NCI-H1105 treated with DMSO at 0.1 percent for 48 hours (cell line): ENCODE measurements at places on chromosomes 11 and 22.
A peak's percentile ranks its signal among the peaks of the same experiment; 100 is the strongest.

DNA sequence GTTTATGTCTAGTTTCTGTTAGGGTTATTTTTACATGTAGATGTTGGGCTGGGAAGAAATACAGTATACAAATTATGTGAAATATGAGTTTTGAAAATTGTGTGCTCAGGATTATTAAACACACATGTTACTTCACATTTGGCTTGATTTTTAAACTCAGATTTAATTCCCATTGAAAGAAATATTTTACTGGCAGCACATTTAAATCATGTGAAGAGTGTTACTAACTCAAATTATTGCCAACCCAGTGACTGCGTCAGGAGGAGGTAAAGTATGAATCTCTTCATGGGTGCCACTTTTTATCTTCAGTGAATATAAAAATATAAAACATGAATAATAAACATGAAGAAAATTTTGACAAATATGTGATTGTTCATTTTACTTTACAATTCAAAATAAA is 457.5 kb upstream of the CCDC179 start:
- DNase-seq, result no peak

GRCh38 chr11:13140028-13140870 is 131.1 kb downstream of the RASSF10 start:
- DNase-seq, result peak; percentile 85

- DNase-seq, result no peak
Measured at GRCh38 chr22:45157907-45158306, 5.8 kb upstream of the NUP50 start.

DNA sequence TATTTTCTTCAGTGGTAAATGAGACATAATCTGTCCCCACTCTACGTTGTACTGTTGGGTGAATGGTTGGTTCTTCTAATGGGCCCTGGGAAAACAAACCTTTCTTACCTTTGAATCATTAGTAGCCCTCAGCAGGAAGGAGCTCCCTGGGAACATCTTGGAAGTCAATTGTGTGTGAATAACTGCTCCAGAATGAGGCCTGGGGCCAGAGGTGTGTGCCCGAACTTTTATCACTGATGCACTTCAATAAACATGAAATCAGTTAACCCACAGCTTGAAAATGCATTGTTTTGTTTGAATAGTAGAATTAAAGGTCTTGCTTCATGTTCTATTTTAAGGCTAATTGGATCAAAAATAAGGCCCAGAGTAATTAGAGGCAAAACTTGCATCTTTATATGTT is 67.1 kb downstream of the NAV2 start:
- DNase-seq, result no peak

GRCh38 chr11:48270621-48271020 is 7.0 kb downstream of the OR4X1 start:
- no peak for DNase-seq

DNA sequence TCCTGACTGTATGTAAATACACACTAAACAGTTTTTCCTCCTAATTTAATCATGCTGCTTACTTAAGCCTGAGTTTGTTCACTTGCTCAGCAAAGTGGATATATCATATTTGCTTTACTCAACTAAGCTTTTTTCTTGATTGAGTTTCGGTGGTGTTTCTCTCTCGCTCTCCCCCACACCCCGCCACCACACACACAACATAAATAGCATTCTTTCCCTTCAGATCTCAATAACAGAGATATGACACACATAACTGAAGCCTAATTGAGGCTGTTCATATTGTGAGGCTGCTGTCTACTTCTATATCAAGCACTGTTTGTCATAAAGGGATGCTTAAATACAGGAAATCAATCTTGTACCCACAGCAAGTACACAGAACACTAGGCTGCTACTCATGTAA is 364.9 kb downstream of the FAT3 start:
- DNase-seq, result no peak

GRCh38 chr11:61882879-61883278 is 8.5 kb downstream of the FADS3 start:
- no peak for DNase-seq

GRCh38 chr11:18485913-18486528 is 30.4 kb downstream of the LDHAL6A start:
- DNase-seq, result no peak
